ENCODE measurements at places on chromosomes 12 and 14. TPM values are rescaled to one million over a fixed set of nuclear protein-coding genes. Genes with fewer than 3 reads are reported as not detected.

GRCh38 chr14:91869556-91869955, 2.2 kb upstream of the TC2N start:
- no peak for DNase-seq

DNA sequence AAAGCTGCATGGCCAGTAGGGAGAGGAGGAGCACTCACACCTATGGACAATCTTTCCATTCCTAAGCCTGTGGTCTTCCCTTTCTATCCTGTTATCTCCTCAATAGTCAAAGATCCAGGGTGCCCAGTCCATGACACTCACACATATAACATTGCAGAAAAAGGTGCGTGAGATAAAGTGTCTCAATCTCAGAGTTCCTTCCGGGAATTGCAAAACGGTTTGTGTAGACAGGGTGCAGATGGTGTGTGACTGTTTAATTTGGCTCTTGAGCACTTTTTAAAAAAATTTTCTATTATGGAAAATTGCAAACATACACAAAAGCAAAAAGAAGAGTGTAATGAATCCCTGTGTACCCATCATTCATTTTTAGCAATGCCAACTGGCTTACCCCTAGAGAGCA, 1493.6 kb downstream of the AACS start:
- DNase-seq: no peak

- no peak for DNase-seq
These were observed 18.7 kb downstream of the HELB start for GRCh38 chr12:66320996-66321395.

DNA sequence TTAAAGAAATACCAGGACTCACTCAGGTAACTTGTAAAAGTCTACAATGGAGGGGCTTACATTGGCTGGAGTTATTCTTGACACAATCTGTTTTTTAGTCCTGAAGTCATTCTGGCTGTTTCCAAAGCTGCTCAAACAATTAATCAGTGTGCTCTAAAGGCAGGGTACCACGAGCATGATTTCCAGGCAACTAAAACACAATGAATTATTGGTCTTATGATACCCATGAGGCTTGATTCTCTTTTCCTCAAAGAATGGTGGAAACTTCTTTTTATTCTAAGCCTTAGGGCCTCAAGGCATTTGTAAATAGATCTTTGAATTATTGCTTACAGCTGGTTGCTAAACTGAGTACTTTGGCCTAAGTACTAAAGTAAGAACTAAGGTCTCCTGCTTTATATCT, 199.8 kb upstream of the PDZRN4 start:
- no peak for DNase-seq

DNA sequence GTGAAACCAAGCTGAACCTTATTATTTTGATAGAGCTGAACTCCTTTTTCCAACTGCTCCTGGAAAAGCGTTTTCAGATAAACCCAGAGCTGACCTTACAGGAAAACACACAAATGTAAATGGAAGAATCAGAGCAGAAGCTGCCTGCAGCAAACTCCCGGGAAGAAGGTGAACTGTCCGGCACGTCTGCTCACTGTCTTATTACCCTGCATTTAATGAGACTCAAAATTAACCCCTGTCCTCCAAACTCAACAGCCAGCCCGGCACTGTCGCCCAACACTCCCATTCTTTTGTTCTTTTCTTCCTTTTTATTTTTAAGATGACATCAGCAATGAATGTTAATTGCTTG, 1046.9 kb upstream of the FLRT2 start:
- no peak for DNase-seq

Gene PSMA3
- total RNA-seq: 88.5 TPM
